ENCODE measurements at places on chromosomes 3 and 15.

GRCh38 chr3:149115114-149115513 is 14.3 kb upstream of the HPS3 start:
- no peak for DNase-seq

DNA sequence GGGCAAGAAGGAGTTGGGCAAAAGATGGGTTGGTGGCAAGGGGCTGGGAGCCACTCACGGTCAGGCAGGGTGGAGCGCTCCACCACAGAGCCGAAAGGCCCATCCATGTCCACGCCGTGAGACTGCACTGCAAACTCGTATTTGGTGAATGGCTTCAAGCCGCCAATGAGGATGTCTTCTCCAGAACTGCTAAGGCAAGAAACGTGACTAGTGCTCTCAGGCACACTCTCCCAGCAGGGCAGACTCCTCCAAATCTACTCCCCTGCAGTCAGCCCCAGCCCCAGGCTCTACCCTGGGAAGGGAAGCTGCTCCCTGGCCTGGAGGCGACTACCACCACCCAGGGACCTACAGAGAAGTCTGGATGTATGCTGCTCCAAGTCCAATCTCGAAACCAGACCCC is 11.4 kb upstream of the IGDCC3 start:
- no peak for DNase-seq

DNA sequence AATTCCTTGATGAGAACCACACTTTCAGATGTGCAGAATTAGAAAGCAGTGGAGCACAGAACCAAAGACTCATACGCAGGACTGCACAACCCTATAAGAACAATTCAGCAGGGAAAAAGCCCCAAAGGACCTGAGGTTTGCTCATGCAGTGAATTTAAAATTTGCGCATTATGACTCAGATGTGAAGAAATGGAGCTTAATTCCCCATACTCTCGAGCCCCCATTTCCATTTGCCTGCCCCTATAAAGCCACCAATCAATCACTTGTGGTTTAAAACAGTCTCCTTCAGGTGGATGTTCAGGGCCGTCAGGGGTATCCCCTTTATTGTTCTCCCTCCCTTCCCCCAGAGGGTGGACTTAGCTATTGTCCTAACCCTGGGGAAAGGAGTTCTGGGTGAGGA is 221.2 kb downstream of the IGSF11 start:
- no peak for DNase-seq

- DNase-seq, result no peak
Measured at GRCh38 chr3:29312395-29312794, 31.5 kb downstream of the RBMS3 start.

- DNase-seq, result no peak
Measured at GRCh38 chr3:192364316-192364715, 363.0 kb downstream of the FGF12 start.

- DNase-seq, result no peak
Measured at GRCh38 chr15:100394736-100395440, 53.1 kb upstream of the ADAMTS17 start.

GRCh38 chr3:135017003-135017893 is 222.2 kb downstream of the EPHB1 start:
- DNase-seq, result no peak

GRCh38 chr3:141150081-141150830 is 81.4 kb upstream of the PXYLP1 start:
- no peak for DNase-seq

DNA sequence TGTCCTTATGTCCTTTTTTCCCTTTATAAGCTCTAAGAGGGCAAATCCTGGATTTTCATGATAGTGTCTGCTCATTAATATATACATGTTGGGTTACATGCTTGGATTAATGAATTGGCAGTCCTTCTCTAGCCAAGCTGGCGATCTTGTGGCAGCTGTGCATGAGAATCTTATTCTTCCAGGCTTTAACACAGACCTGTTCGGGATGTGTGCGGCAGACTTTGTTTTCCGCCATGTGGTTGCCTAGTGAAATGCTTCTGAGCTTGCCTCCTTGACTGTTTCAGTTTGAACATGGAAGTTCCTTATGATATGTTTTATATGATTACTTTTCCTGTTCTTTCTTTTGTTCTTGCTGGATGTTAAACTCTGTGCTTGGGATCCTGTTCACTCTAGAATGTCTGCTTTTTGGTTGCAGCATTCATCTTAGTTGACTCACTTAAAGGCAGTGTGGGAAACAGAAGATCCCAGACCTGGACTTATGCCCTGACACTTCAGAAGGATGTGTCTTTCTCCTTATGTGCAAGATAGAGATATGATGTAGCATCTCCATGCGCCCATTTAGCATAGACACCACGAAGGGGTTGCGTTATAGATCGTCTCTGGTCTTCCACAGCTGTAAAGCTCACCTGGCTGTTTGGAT is 7.2 kb downstream of the CHCHD6 start:
- DNase-seq, result no peak

- DNase-seq, result no peak
Measured at GRCh38 chr3:12840591-12841148, 695 bp downstream of the RPL32 start.

- no peak for DNase-seq
Measured at GRCh38 chr3:140974900-140975299, 33.3 kb downstream of the SLC25A36 start.

DNA sequence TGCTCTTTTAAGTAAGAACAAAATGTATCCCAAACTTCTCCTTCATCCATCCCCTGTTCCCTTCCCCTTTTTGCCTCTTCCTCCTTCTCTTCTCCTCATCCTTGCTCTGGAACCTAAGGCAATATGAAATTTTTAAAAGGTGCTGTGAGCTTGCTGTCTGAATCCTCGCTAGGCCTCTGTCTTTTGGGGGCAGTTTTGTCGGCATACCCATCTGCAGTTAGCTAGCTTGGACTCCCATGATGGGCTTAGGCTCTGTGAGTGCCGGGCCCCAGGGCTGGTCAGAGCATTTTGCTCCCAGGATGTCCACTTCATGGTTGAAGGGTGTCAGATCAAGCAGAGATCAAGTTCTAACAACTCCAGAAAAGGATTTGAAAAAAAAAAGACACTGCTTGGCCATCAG is 18.6 kb downstream of the ZIC1 start:
- DNase-seq, result no peak

DNA sequence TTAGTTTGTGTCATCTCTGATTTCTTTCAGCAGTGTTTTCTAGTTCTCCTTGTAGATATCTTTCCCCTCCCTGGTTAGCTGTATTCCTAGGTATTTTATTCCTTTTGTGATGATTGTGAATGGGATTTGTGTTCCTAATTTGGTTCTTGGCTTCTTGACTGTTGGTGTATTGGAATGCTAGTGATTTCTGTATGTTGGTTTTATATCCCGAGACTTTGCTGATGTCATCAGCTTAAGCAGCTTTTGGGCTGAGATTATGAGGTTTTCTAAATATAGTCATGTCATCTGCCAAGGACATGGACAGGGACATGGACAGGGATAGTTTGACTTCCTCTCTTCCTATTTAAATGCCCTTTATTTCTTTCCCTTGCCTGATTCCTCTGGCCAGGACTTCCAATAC is 35.8 kb downstream of the MYO9A start:
- DNase-seq, result no peak

- no peak for DNase-seq
Measured at GRCh38 chr15:74505837-74506514, 35.0 kb upstream of the ARID3B start.

GRCh38 chr15:87144775-87145174 is 1065.1 kb downstream of the AGBL1 start:
- no peak for DNase-seq

DNA sequence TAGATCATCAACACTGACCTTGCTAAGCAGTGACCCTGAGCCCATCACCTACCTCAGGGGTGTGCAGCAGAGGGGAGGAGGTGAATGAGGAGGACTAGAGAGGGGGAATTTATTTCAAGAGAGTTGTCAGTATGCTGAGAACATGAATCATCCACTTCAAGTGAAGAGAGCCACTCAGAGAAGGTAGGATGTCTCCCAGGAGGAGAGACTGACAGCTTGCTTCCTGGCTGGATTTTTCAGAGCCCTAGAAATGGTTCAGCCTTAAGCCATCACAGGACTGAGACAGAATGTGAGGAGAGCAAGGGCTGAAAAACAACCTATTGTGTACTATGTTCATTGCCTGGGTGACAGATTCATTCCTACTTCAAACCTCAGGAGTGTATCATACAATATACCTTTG is 34.8 kb downstream of the CCNL1 start:
- DNase-seq, result no peak

DNA sequence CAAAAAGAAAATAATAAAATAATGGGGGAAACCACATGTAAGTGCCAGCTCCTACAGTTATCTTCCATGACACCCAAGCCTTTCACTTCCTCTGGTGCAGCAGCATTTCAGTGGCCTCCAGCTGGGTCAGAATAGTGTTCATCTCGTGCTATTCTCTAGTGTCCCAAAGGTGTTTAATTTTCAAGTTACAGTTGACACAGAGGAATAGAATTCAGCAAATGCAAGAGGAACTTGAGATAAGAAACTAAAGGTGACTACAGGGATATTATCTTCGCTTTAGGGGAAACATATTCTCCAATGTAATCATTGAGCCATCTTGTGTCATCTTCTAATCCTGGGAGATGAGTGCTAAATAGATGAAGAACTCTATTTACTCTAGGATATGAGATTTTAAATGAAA is 212.8 kb downstream of the EPHA3 start:
- no peak for DNase-seq

GRCh38 chr15:96728591-96728990 is 398.1 kb downstream of the NR2F2 start:
- no peak for DNase-seq

All from activated naive CD4-positive, alpha-beta T cell (primary cell).